NCI-H446 treated with DMSO at 0.1 percent for 48 hours (cell line): ENCODE measurements at places on chromosomes 12 and 14.

- no peak for DNase-seq
Observed at GRCh38 chr12:57025196-57025595, 8.9 kb upstream of the TAC3 start.

DNA sequence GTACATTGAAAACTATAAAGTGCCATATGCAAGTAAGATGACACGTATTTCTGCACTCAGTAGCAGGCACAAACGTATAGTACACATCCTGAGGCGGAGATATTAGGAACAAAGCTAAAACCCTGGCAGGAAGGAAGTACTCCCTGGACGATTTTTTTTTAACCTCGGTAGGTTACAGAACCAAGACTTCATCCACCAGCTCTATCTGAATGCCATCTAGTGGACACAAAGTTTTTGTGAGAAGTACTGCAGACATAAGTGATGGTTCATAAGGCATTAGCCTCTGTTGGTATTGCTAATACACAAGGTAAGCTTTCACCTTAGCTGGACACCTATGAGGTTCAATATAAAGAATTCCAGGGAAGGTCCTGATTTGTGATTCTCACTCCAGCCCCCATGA, 83.0 kb upstream of the CCDC196 start:
- DNase-seq: no peak

DNA sequence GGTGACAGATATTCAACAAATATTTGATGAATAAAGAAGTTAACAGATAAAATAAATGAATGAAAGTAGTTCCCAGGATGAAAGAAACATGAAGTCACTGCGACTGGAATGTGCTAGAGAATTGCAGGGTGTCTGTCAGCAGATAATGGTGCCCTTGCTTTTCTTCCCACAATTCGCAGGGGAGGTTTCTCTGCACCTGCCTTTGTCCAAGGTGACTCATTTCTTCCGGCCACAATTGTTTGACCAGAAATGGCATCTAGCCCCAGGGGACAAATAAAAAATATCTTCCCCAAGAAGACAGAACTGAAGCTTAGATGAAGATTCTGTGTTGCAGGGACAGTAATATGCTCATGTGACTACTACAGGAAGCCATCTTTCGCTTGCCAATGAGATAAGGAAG, 316.1 kb upstream of the TBX3 start:
- no peak for DNase-seq

GRCh38 chr14:69845787-69846186, 33.4 kb upstream of the SMOC1 start:
- peak; percentile 32 for DNase-seq

GRCh38 chr12:79360286-79360685, 330.5 kb downstream of the PAWR start:
- peak; percentile 14 for DNase-seq

GRCh38 chr12:112905451-112906089, 1.2 kb upstream of the OAS1 start:
- DNase-seq: peak; percentile 55

DNA sequence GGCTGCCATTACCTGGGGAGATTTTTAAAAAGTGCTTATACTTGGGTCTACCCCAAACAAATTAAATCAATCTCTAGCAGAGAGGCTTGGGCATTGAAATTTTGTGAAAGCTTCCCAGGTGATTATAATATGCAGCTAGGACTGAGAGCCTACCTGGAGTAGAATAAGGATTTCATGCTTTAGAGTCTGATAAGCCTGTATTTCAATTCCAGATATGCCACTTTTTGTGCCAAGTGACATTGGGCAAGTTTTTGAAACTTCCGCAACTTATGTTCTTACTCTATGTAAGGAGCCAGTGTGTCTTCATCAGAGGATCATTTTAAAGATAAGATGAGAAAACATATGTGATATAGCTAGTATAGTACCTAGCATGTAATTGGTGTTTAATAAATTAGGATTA, 159.8 kb upstream of the LRIG3 start:
- no peak for DNase-seq
